A172 (cell line): ENCODE measurements at places on chromosomes 4 and X. TPM values are rescaled to one million over a fixed set of nuclear protein-coding genes. Genes with fewer than 3 reads are reported as not detected.

The CORIN gene
- not detected in 2 replicates for total RNA-seq

The LEF1 gene
- total RNA-seq: 4.7 and 6.1 TPM in 2 replicates

The GAGE1 gene
- 2.7 and 15.5 TPM in 2 replicates for total RNA-seq

The SCRG1 gene
- total RNA-seq: not detected in 2 replicates

The PAGE5 gene
- total RNA-seq: 3.0 and 8.1 TPM in 2 replicates

The WNK3 gene
- 3.3 and 4.2 TPM in 2 replicates for total RNA-seq

The CT45A10 gene
- total RNA-seq: not detected in 2 replicates

The PPBP gene
- not detected in 2 replicates for total RNA-seq

The TMPRSS11F gene
- not detected in 2 replicates for total RNA-seq

The SYN1 gene
- 0.38 TPM in 1 of 2 replicates, not detected in the other for total RNA-seq

The SPANXN2 gene
- not detected in 2 replicates for total RNA-seq

GRCh38 chr4:44716597-44716996, 9.8 kb downstream of the GNPDA2 start:
- DNase-seq: no peak

DNA sequence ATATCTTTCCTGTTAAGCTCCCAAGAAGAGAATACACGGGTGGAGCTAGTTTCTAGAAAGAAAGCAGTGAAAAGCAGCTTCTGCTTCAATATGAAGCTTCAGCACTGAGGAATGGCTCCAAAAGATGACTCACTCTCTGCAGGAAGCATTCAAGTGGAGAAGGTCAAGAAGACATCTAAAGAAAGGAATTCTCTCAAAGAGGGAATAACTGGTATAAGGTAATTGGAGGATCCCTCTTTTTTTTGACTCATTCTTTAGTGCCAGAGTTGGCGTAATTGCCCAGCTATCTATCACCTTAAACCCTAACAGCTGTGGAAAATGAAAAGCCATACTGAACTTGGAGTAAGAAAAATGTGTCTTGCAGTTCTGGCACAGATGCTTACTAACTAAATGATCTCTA, 3.5 kb downstream of the EDA2R start:
- DNase-seq: peak; percentile 89

- DNase-seq: no peak
Measured at GRCh38 chrX:104391906-104392305, 137.2 kb upstream of the ESX1 start.

- no peak for DNase-seq
Measured at GRCh38 chr4:21248331-21248730, 548.1 kb downstream of the PACRGL start.

GRCh38 chrX:925652-926061, 286.8 kb downstream of the CRLF2 start:
- DNase-seq: no peak

GRCh38 chr4:119977076-119977940, 89.3 kb downstream of the MAD2L1 start:
- DNase-seq: no peak

GRCh38 chrX:1330605-1331004, 6.0 kb upstream of the IL3RA start:
- no peak for DNase-seq

- peak; percentile 62 for DNase-seq
Measured at GRCh38 chrX:40908026-40908425, 172.7 kb upstream of the MED14 start.

- DNase-seq: no peak
Measured at GRCh38 chrX:107712231-107713202, 63.1 kb downstream of the TSC22D3 start.

DNA sequence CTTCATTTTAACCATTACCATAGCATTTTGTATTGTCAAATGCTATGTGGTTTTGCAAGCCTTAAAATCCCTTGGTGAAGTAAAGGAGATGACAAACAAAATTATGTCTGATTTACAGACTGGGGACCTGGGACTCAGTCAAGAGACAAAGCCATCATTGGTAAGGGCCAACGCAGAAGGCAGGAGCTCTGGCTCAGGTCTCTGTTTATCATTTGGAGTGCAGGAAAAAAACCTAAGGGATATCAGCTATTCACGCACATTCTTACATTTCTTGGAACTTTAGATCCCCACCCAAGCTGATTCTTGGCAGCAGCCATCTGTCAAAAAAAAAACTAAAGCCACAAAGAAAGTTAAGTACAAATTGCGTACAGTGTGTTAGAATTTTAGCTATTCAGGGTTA, 731.9 kb downstream of the STPG2 start:
- no peak for DNase-seq

- no peak for DNase-seq
Measured at GRCh38 chrX:19674041-19674789, 158.9 kb upstream of the MAP3K15 start.

- DNase-seq: no peak
Measured at GRCh38 chr4:15291122-15291521, 136.7 kb upstream of the C1QTNF7 start.

DNA sequence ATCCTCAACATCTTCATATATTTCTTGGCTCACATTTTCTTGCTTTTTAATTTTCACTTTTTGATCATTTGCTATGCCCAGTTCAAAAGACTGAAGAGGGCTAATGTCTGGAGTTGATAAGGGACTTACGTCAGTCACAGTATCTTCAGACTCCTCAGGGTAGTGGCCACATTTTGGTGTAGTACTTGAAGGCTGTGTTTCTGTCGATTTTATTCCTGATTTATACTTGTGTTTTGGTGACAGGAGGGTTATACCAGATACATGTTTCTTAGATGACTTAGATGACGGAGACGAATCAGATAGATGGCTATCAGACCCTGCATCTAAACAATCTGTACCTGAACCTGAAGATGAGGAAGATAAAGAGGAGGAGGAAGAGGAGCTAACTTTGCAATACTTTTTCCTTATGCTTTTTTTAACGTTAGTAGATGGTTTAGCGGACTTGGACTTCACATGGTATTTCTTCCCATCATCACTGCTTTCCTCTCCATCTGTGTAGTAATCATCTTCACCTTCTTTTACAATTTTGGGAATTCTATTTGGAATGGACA, 13.4 kb downstream of the CFAP97 start:
- no peak for DNase-seq

- no peak for DNase-seq
Measured at GRCh38 chr4:44553180-44553579, 98.2 kb downstream of the YIPF7 start.

DNA sequence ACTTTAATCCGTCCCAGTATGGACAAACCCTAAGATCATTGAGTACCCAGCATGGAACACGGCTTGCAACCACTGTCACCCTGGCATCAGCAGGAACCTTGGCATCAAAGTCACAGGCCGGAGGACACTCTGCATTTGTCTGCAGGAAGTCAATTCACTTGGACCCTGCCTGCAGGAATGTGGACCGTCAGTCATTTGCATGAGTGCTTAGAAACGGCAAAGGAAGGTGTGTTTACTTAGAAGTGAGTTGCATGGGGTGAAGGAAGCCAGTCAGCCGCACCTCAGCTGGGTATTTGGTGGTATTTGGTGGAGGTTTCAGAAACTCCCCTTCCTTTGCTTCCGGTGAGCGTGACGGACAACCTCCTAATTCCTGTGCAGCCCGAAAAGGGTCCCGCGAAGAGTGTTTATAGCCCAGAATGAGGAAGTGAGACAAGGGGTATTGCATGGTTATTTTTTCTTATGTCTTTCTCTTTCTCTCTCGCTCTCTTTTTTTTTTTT, 15.5 kb downstream of the P2RY8 start:
- no peak for DNase-seq

GRCh38 chr4:119898211-119898610, 168.4 kb downstream of the MAD2L1 start:
- DNase-seq: no peak

DNA sequence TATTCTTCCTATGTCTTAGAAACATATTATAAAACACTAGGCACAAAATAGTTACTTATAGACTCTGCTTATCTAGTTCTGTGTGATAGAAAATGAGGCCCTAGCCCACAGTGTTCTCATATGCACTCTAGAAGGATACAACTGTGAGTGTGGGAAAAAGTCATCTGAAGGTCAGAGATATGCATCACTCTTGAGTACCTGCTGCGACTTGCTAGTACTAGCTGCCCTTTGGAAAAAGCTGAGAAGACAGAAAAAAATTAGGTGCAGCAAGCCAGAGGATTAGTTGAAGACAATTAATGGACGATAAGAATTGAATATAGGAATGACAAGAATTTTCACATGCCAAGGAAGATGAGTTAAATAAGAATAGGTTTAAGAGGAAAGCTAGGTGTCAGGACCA, 61.3 kb downstream of the MTHFD2L start:
- no peak for DNase-seq

GRCh38 chr4:6451309-6451708, 21.1 kb downstream of the PPP2R2C start:
- no peak for DNase-seq

DNA sequence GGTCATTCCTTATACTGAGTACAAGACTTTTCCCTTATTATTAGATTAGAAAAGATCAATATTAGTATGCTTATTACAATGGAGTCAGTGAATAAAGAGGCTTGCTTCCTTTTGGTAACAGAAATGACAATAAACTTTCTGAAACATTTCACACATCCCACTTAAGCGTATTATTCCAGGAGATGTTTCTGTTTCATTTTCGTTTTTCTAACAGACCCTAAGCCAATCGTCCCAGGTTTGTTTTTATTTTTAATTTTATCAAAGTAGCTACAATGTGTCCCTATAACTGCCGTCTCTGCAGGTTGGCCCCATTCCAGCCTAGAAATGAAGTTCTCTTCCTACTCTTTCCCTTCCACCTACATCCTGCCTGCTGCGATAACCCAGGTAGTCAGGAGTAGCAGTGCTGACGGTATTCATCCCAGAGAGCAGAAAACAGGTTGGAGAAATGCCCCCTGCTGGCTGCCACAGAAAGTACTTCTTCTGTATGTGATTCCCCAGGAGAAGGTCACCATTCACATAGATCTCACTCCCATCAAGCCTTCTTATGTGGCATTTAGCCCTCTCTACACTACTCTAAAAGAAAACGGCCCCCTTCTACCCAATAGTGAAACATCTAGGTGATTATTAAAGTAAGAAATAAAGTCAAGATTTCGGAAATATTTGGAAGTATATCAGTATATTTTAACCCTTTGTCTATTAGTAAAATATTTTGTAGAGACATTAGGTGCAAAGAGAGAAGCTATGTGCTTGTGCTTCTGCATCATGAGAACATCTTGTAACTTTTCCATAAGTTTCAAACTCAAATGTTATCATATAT, 40.4 kb downstream of the ENPEP start:
- peak; percentile 78 for DNase-seq

GRCh38 chr4:67659065-67659464, 41.9 kb downstream of the UBA6 start:
- no peak for DNase-seq

- DNase-seq: peak; percentile 11
Measured at GRCh38 chrX:103918571-103919269, 43.7 kb upstream of the TMSB15B start.

- DNase-seq: no peak
Measured at GRCh38 chrX:44241546-44241945, 101.9 kb downstream of the EFHC2 start.

- no peak for DNase-seq
Measured at GRCh38 chrX:30762755-30763154, 109.5 kb downstream of the GK start.

DNA sequence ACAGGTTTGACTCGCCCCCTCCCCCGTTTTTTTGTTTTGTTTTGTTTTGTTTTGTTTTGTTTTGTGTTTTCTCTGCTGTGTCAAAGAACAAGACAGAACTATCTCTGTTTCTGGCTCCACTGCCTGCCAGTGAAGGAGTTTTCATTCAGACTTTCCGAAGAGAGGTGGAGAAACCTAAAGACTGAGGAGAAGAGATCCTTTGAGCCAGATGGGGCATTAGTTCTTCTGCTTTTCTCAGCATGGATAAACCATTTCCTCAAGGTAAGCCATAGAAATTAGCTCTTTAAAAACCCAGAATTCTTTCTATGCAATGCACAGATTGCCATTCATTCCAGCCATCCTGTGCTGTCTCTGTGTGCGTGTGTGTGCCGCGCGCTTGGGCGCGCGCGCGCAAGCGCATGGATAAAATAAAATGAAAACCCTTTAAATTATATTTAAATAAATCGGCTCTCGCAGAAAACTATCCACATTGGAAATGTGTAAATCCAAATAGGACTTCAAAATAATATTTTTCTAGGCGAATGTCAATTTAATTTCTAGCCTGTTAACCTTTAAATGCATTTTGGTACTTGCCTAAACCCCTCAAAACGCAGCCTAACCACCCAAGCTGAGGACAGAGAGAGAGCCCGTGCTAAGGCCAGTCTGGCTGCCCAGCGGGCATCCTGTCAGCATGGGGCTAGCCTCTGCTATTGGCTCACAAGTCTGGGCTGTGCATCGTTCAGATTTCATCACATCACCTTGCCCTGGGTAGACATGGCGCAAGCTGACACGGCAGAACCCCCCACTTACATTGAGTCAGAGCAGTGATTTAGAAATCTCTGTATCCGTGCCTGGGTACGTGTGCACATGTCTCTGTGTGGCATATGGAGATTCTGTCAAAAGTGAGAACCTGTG, 113.0 kb upstream of the VAMP7 start:
- DNase-seq: peak; percentile 34

DNA sequence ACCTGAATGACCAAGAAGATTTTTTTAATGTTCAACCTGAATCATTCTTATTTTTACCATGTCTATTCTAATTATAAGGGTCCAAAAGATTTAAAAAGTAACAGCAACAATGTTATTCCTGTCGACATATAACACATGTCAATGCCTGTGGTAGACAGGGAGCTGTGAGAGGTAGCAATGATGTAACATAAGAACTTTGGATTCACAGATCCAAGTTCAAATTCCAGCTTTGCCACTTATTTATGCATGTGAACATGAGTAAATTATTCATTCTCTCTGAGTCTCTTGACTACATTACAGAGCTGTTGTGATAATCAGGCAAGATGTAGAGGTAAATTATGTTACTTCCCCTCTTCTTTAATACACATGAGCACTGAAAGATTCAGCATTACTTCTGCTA, 54.5 kb downstream of the KLHL8 start:
- no peak for DNase-seq

DNA sequence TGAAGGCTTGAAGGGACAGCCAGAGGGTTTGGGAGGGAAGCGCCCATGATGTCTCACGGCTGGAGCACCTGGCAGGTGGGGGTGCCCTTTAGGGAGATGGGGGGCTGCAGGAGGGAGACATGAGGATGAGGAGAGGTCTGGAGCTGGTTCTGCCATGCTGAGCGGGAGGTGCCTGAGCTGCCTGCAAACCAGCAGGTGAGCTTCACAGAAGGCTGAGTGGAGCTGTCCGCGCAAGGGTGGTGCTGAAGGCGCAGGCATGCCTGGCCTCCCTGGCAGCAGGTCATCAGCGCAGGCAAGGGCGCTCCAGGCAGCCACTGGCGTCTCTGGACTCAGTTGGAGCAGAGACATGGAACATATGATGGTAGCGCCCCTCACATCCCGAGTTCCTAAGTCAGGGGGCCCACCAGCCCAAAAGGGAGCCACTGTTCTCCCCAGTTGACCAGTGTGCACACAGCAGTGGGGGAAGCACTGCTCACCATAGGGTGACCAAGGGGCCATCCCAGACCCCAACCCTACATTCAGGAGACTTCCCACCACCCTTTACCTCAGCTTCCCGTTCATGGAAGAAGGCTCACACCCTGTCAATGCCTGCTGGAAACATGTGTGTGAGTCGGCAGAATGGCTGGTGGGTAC, 25.8 kb downstream of the ADRA2C start:
- peak; percentile 35 for DNase-seq

- no peak for DNase-seq
Measured at GRCh38 chrX:74505437-74505836, 84.1 kb downstream of the SLC16A2 start.
